ENCODE measurements at places on chromosomes 3 and 15.

GRCh38 chr3:98701071-98701675 lies 62.0 kb upstream of the ST3GAL6 start:
- no peak for DNase-seq

DNA sequence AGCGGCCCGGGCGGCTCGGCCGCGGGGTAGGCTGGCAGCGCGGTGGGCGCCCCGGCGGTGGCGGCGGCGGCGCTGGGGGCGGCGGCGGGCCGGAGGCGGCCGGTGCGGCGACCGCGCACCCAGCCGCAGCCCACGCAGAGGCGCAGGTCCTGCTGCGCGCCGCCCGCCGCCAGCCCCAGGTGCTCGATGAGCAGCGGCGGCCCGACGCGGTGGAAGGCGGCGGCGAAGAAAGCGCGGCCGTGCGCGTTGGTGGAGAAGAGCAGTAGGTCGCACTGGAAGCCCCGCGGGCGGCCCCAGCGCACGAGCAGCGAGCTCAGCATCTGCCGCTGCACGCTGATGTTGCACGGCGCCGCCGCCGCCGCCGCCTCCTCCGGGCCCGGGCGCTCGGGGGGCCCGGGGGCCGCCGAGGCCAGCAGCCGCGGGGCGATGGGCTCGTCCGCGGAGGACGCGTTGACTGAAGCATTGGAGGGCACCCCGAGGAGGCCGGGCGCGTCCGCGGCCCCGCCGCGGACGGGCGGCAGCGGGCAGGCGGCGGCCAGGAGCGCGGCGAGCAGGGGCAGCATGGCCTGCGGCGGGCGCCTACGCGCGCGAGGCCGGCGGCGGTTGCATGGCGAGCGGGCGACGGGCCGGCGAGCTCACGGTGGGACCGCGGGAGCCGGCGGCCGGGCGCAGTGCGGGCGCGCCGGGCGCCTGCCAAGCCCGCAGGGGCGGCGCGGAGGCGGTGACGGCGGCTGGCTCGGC lies 452 bp downstream of the TMEM158 start:
- DNase-seq: no peak

GRCh38 chr3:64743156-64743886 lies 55.5 kb upstream of the ADAMTS9 start:
- DNase-seq: no peak

GRCh38 chr3:13536832-13537231 lies 12.1 kb upstream of the FBLN2 start:
- DNase-seq: no peak

GRCh38 chr3:97021778-97022177 lies 207.4 kb downstream of the EPHA6 start:
- DNase-seq: no peak

DNA sequence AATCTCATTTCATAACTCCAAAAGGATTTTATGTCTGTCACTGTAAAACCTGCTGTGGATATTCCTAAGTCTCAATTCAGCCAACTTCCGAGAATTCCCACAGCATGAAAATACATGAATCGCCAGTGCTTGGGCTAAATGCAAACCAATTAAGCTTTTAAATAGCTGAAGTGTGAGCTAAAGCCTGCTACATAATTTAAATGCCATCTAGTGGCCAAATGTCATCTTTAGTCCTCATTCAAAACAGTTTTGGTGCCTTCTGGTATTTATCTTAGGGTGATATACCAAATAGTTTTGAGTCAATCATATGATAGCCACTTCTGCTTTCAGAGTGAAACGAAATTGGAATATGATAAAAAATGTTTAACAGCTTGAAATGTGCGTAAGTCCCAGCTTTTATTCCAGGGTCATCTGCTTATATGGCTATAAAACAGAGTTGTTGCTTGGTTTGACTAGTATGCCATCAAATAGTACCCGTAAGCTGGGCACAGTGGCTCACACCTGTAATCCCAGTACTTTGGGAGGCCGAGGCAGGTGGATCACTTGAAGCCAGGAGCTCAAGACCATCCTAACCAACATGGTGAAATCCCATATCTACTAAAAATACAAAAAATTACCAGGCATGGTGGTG lies 41.8 kb upstream of the CCNL1 start:
- no peak for DNase-seq

GRCh38 chr3:13158408-13158807 lies 85.2 kb upstream of the IQSEC1 start:
- no peak for DNase-seq

DNA sequence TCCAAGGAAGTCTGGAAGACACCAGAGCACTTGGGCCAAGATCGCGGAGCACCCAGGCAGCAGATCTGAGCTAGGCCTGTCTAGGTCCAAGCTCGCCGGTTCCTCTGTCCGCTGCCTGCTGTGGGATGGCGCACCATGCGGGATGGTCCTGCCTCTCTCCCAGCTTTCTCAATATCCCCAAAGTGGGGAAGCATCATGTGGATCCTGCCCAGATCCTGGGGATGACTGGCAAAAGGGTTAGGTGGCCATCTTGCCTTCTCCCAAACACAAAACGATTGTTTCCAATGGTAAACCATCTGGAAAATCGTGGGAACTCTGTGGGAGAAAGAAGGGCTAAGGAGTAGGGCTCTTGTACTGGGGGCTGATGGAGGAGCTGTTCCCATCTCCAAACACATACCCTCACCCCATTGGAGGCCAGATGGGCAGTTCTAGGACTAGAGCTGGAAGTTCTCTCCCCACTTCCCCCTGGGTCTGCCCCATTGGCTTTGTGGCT lies 8.9 kb downstream of the PRKCD start:
- DNase-seq: no peak

- DNase-seq: no peak
Observed at GRCh38 chr3:37635251-37635650, 226.4 kb upstream of the CTDSPL start.

- no peak for DNase-seq
Observed at GRCh38 chr15:32866454-32867312, 148.9 kb downstream of the GREM1 start.

- DNase-seq: no peak
Observed at GRCh38 chr15:63519548-63520178, 15.3 kb downstream of the USP3 start.

- DNase-seq: no peak
Observed at GRCh38 chr3:152843955-152844354, 9.0 kb downstream of the P2RY1 start.

DNA sequence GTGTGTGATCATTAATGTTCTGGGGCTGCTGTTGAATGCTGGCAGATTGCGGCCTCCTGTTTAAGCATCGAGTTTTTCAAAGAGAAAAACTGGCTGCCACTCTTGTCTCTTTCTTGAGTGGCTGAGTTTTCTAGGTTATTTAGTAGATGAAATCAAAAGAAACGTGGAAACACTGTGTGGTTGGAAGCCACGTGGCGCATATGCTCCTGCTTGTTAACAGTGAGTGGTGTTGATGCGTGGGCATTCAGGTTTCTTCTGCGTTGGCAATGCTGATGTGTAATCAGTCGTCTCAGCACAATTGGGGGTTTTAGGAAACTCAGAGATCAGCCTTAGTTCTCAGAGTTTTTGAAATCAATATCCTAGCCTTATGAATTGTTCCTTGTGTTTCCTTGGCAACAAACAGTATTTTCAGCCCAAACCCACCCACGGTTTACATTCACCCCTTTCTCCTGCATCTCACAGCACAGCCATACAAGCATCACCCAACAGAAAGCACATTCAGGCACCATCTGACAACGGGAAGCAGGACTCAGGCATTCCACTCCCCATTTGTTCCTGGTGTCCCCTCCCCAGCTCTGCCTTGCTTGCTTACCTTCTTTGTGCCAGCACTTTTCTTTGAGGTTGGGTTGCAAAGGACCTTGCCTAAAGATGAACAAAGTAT lies 74.7 kb downstream of the SEC22A start:
- DNase-seq: no peak

DNA sequence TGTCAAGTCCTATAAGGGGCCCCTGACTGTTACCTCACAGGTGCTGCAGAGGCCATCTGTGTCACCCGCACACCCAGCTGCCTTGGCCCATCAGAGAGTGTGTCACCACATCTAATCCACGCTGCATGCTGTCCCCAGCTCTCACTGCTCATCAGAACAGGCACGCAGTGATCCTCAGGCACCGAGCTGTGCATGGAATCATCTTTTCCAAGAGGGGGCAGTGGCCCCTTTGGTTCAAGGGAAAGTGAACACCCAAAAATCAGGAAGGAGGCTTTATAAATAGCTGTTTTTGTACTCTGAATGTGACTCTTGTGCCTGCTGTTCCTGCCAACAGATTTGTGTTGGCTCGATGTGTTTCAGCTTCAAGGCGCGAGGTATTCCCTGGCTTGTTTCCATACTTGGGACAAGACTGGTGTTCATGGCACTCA lies 110.3 kb upstream of the ETV5 start:
- DNase-seq: no peak

DNA sequence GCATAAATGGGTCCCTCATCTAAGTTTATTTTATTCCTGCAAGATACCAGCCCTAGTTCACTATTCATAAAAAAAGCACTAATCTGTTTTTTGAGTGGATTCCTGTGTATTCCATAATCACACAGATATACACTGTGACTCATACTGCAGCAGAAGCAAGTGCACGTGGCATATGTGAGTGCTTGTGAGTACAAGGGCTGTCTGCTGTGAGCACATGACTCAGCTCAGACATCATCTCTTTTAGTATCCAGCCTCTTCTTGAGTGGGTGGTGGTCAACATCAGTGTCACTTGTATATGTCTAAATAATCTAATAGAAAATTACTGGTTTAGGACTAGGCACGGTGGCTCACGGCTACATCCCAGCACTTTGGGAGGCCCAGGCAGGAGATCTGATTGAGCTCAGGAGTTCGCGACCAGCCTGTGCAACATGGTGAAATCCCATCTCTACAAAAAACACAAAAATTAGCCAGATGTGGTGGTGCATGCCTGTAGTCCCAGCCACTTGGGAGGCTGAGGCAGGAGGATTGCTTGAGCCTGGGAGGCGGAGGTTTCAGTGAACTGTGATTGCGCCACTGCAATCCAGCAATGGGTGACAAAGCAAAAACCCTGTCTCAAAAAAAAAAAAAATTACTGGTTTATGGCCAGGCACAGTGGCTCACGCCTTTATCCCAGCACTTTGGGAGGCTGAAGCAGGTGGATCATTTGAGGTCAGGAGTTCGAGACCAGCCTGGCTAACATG lies 49.8 kb downstream of the NIPA2 start:
- peak; percentile 68 for DNase-seq

DNA sequence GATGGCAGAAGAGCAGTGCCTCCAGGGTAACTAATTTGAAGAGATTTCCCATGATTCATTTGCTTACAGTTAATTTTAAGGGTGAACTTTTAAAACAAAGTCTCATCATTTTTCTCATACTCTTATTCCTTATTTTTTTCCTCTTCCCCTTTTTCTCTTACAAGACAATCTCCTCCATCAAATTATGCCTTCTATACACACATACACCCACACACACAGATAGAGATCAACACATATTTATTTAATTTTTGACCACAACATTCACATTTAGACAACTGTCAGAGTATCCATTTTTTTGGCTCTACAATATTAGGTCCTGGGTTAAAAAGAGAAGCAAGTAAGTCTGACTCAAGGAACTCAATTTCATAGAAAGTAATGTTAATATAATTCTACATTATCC lies 37.6 kb downstream of the AAGAB start:
- DNase-seq: no peak

DNA sequence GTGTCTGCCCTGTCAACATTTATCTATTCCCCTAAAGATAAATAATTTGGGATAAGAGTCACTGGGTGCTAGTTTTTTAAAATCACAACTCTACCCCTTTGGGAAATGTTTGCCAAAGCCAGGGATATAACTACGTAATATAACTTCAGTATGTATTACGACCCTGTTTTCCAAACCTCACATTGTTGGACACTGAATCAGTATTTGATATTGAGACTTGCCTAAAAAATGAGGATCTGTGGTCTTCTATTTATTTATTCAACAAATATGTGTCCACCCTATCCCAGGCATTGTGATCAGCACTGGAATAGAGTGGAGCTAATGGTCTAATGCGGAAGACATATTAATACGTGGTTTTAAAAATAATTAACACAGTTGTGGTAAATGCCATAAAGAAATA lies 4.5 kb upstream of the MGA start:
- peak; percentile 77 for DNase-seq

GRCh38 chr15:74506515-74506840 lies 34.5 kb upstream of the ARID3B start:
- no peak for DNase-seq

- no peak for DNase-seq
Observed at GRCh38 chr3:59540696-59541095, 490.9 kb upstream of the CFAP20DC start.

DNA sequence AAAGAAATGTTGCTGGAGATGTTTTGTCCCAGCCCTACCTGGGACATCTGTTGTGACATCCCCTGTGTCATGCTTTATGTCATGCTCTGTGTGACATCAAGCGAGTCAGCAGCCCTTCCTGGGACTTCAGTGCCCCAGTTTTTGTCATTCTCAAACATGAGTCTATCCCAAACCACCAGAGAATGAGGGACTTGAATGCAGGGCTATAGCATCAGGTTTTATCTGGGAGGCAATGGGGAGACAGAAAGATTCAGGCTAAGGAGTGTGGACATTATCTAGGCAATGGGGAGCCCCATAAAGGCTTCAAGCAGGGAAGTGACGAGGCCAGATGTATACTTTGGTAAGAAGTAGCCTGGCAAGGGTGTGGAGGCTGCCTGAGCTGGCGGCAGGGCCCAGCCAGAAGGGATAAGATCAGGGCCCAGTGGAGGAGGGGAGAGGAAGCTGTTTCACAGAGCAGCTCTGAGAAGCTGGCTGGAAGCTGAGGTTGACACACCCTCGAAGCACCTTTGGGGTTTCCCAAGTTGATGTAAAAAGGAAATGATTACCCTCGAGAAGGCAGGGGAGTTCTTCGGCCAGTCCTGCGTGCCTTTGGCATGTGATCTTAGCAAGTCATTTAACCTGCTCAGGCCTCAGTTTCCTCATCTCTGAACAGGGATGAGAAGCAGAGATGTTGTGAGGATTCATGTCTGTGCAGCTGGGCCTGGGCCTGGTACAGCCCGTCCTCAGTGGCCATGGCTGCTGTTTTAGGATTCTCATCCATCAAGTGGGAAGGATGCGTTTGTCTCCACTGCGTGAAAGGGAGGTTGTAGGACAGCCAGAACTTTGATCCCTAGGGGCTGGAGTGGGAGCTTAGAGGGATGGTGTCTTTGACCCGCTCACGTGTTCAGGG lies 34.3 kb downstream of the IRAK2 start:
- no peak for DNase-seq
